ENCODE measurements at places on chromosomes 4 and X. TPM values are rescaled to one million over a fixed set of nuclear protein-coding genes. Genes with fewer than 3 reads are reported as not detected.
A peak's percentile ranks its signal among the peaks of the same experiment; 100 is the strongest.

The CT45A3 gene
- total RNA-seq = not detected

The PDHA2 gene
- total RNA-seq = not detected

GRCh38 chr4:113411496-113411938 lies 350.0 kb downstream of the CAMK2D start:
- DNase-seq = peak; percentile 38

DNA sequence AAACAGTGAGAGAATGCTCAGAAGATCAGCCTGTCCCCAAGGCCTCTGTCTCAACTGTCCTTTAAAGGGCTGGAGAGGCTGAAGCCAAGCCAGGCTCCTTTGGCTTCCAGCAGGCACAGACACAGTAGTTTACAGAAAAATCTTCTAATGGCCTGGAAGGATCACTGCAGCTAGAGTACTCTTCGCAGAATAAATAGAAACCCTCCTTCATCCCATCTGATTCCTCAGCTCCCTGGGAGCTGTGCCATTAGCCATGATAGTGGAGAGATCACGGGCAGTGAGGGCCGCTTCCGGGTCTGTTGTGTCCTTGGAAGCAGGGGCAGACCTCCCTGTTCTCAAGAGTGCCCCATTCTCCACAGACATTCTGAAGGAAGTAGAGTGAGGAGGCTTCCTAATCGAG lies 63.1 kb downstream of the CCNI start:
- peak; percentile 62 for DNase-seq

DNA sequence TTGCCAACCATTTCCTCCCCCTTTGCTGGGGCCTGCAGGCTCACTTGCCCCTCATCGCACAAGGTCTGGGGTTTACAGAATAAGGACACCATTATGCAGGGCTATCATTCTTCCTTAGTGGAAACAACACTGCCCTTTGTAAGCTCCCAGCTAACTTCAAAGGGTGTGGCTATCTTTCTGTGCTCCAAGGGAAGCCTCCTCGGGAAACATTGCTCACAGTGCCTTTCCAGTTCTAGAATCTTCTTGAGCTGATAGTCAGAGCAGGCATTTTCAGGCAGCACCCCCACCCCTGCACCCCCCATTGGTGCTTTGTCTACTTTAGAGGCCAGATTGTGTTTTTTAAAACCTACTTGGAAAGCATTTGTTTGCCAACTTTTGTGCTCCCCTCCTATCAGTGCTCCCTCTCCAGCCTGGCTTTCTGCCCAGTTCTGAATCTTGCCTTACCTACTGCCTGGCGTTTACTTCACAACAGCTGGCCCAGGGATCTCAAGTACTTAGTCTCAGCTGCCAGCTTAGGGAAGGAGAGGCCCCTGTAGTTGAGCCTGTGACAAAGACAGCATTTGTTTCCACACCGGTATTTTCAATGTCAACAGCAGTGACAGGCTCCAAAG lies 53.5 kb downstream of the PLAC1 start:
- peak; percentile 35 for DNase-seq

- no peak for DNase-seq
These were observed 56.7 kb upstream of the COL25A1 start for GRCh38 chr4:109359040-109359646.
